NCI-H2081 (cell line): ENCODE measurements at places on chromosomes 3 and 15.

- no peak for DNase-seq
These were observed 193.6 kb downstream of the TP63 start for GRCh38 chr3:189824629-189825312.

GRCh38 chr15:58260725-58261267, 122.6 kb downstream of the AQP9 start:
- no peak for DNase-seq

DNA sequence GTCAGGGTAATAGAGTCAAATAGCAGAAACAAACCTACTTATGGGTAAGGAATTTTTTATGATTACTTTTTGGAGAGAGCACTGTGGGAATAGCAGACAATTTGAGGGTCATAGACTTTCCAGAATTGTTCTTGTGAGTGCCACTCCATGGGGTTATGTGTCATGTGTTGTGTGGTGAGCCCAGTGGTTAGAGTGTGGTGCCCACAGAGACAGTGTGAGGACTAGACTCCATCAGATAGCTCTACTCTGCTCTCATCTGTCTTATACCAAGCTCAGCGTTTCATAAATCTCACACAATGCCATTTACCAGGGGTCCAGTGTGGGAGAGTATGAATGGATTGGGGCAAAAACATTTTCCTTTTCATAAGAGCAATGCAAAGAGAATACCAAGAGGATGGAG, 188.9 kb downstream of the AGBL1 start:
- DNase-seq = no peak

DNA sequence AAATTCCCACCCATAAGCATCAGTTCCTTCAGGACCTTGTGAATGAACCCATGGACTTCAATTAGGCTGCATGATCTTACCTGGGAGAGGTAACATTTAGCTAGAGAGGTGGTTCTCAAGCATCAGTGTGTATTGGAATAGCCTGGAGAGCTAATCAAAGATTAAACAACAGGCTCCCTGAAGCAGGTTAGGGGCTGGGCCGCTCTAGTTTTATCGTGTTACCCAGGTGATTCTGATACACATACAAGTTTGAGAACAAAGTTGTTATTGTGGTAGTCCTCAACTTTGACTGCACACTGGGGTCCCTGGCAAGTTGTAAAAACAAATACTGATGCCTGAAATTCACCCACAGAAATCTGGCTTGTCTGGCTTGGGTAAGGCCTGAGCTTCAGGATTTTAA, 31.2 kb downstream of the MYH15 start:
- DNase-seq = no peak

DNA sequence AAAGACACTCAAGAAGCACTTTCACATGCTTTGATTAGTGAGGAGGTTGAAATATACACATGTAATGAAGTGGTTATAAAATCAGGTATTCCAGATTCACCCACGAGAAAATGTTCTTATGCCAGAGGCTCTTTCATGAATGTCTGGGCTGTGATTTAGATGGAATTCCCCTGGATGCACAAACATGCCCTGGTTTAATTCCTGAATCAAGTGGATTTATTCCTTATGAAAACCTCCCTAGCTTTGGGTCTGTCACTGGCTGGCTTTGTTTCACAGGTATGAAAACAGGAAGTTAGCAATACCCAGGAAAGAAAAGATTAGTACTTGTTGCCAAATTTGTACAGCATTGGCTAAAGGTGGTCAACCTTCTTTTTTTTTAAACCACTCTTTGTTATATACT, 1123.0 kb downstream of the ROBO1 start:
- DNase-seq = no peak

DNA sequence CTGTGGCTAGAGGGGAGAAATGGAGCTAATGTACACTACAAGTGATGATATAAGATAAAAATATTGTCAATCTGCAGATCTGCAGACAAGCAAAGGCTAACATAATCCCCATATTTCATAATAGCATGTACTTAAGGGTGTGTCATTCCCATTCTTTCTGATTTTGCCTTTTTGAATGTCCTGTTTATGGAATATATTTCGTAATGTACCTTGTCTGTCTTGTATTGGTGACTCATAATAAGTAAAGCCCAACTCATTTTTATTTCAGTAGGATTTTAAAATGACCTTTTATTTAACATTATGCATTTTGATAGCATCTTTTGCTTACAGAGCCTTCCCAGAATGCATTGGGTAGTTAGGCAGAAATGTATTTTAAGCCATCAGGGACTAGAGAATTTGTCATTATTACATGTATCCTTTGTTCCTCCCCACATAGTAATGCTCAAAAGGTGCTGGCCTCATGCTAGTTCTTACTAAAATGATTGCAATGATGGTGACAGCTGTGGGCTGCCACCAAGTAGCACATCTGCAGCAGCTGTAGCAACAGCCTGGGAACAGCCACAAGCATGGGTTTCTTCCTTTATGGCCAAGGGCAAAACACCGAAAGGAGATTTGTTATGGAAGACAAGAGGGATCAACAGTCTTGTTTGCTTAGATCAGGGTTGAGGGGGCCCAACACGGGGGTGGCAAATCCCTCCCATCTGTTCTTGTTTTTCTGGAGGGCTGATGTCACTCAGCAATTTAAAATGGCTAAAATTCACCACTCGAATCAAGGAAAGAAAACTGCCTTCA, 188.5 kb downstream of the CADPS start:
- no peak for DNase-seq

DNA sequence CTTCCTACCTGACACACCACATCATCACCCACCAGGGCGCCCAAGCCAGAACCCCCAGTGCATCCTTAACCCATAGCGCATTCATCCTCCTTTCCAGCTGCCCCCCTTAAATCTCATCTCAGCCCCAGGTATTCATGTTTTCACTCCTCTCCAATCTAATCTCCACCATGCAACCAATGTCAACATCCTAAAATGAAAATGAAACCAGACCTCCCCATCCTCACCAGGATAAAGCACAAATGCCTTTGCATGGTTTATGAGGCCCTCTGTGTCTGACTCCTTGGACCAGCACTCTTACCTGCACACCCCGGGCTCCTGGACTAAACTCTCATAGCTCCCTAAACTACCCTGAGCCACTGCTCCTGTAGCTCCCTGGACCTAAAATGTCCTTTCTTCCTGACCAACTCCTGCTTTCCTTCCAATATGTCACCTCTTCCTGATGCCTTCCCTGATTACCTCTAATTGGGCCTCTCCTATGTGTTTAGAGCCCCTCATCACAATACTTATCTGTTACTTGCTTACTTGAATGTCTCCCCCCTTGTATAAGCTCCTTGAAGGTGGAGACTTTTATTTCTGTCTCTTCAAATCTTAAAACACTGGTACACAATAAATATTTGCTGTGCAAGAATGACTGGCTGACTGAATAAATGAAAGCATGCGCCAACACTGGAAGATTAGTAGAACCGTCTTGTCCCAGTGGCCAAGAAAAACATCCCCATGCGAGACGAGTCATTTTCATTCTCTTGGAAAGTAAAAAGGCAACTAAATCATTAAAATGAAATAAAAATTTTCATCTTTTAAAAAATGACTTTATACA, 142.5 kb downstream of the XXYLT1 start:
- DNase-seq = no peak

DNA sequence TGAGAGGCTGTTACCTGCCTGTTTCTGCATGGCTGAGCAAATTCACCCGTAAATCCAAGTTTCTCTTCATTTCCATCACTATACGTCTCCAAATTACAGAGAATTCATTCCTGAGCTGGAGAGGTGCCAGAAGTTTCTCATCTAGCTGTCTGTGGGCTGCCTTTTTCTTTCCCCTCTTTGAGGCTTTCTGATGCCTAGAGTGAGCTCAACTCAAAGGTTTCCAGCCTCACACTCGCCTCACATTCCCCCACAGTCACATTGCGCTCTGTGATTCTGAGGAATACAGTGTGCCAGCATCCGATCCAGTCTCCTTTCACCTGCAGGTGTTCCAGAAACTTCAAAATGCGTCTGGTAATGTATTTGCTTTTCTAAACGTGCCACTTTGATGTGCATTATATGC, 267.2 kb downstream of the MFSD1 start:
- DNase-seq = no peak

- no peak for DNase-seq
These were observed 22.2 kb downstream of the EPHB1 start for GRCh38 chr3:134817297-134817696.

DNA sequence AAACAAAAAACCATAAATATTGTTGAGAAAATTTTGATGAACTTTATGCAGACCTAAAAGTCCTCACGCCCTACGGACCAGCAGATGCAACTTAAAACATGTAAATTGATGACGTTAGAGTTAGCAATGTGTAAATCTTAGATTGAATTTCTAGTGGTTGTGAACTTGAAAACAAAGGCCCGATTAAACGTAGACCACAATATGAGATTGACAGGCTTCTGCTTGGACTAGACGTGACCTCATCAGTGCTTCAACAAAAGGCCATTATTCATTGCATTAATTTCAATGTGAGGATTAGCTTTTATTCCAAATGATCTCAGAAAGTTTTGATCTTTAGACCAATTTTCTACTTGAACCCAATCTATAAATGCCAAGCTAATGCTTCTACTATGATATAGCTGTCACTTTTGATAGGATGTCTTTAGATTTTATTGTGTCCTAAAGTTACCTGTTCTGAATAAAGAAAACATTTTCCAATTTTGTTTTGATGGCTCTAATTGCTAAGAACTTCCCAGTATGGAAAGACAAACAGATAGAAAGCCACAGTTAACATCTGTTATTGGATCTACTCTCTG, 55.4 kb upstream of the SPPL2A start:
- DNase-seq = no peak

DNA sequence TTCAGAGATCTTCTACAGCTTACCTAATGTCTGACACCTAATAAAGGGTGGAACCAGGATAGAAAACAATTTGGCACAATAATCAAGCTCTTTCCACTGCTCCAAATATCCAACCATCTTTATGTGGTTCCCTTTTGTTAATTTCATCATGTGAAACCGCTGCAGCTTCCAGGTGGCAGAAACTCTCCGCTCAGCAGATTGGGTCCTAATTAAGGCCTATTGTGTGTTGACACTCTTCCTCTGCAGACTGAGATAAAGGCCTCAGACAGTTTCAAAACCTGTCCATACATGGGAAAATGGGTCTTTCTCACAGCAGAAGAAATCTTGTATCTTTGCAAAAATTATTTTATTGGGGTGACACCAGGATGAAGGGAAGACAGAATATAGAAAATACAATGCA, 1002.4 kb upstream of the SEMA6D start:
- peak; percentile 8 for DNase-seq

DNA sequence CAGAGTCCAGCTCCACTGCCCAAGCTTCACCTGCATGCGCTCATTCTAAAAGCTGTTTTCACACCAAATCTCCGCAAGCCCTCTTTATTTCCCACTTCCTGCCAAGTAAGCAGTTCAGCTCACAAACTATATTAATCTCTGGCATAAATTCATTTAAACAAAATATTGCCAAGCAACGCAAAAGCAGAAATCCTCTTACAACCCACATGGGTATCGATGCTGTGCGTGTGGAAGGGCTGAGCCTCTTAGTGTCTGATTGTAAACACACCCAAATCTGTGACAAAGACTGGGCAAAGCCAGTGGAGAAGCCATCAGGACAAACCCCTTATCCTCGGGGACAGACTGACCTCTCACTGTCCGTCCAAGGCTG, 124.3 kb upstream of the ATP2B2 start:
- DNase-seq = no peak

- DNase-seq = no peak
These were observed 34.3 kb downstream of the DNAH1 start for GRCh38 chr3:52350416-52350815.

- DNase-seq = no peak
These were observed 78.3 kb upstream of the RGMA start for GRCh38 chr15:93167291-93167690.

GRCh38 chr15:66429117-66429516, 42.4 kb downstream of the MAP2K1 start:
- DNase-seq = no peak

- DNase-seq = no peak
These were observed 28.5 kb downstream of the BTLA start for GRCh38 chr3:112470788-112471187.

DNA sequence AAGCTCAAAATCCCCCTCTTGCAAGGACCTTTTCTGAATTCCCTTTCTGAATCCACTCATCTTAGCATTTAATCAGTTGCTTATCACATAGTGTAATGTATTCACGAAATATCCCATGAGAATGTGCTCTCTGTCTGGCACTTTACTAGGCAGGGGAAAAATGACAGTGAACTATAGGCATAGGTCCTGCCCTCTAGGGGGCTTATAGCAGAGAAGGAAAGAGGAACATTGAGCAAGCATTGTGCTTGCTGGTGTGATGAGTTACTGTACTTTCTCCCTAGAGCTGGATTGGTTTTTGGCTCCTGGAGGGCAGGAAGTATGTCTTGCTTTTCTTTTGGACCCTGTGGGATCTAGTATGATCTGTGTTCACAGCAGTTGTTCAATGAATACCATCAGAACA, 26.5 kb downstream of the DUOX2 start:
- no peak for DNase-seq

GRCh38 chr15:49492151-49492550, 69.1 kb downstream of the FGF7 start:
- DNase-seq = no peak

- no peak for DNase-seq
These were observed 59.2 kb downstream of the EPHB1 start for GRCh38 chr3:134854254-134854653.

GRCh38 chr3:194330160-194330559, 21.0 kb downstream of the CPN2 start:
- no peak for DNase-seq

GRCh38 chr3:194364314-194364651, 5.3 kb downstream of the LRRC15 start:
- DNase-seq = no peak

DNA sequence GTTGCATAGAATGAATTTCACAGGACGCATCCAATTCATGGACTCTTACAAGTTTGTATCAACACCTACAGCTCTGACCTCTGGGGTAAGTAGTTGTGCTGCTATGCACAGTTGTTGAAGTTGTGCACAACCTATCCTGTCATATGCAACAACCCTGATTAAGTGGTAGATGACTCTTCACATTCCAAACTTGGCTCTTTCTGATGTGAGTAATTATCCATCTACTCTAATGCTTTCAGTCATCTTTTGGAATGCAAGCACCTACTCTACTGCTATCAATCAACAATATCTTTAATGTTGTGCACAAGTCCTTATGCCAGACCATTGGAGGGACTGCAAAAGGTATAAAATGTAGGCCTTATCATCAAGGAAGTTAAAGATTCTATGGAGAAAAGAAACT, 921.4 kb downstream of the MCTP2 start:
- DNase-seq = no peak

GRCh38 chr3:177883957-177884356, 652.3 kb upstream of the KCNMB2 start:
- DNase-seq = no peak

GRCh38 chr3:126167566-126167965, 12.8 kb downstream of the ALDH1L1 start:
- no peak for DNase-seq

GRCh38 chr15:85947936-85948335, 131.7 kb upstream of the AGBL1 start:
- DNase-seq = no peak
